Stimulated activated CD8-positive, alpha-beta memory T cell treated with anti-CD3 and anti-CD28 coated beads, Interleukin-12 subunit alpha, Interleukin-12 subunit beta, amount 100 ng/mL, for 4 hours (primary cell): ENCODE measurements at places on chromosomes 11 and 22.
A peak's percentile ranks its signal among the peaks of the same experiment; 100 is the strongest.

DNA sequence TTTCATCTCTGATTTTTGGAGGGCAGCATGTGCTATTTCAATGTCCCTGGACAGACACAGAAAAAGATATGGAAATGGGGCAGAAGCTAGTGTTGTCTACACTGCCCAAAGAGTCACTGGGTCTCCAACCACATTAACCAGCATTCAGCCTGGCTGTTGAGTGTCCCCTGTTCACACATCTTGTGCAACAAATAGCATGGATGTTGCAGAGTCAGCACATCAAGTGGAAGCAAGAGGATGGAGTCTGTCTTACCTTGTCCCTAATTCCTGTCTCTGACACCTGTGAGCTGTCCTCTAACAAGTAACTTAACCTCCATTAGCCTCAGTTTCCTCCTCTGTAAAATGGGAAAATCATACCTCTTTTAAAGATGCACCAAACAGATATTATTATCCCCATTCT, 60.2 kb downstream of the RCN1 start:
- no peak for DNase-seq

GRCh38 chr11:43541993-43542392, 138.5 kb upstream of the HSD17B12 start:
- DNase-seq, result no peak

- DNase-seq, result no peak
These were observed 9.4 kb downstream of the HIPK3 start for GRCh38 chr11:33266393-33267215.

DNA sequence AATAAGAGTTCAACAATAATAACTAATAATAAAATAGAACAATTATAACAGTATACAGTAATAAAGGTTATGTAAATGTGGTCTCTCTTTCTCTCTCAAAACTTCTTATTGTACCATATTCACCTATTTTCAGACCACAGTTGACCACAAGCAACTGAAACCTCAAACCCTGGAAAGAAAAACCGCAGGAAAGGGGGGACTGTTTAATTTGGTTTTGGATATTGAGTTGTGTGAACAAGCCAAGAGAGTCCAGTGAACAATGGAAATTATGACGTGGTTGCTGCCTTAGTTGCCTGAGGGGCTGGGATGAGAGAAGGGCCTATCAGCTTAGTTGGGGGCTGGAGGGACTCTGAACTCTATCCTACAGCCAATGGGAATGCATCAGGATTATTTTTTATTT, 178.7 kb upstream of the POU2AF2 start:
- DNase-seq, result no peak

GRCh38 chr11:782264-783174, 5.2 kb upstream of the GATD1 start:
- no peak for DNase-seq

GRCh38 chr11:61914471-61915171, 2.7 kb downstream of the RAB3IL1 start:
- DNase-seq, result no peak

DNA sequence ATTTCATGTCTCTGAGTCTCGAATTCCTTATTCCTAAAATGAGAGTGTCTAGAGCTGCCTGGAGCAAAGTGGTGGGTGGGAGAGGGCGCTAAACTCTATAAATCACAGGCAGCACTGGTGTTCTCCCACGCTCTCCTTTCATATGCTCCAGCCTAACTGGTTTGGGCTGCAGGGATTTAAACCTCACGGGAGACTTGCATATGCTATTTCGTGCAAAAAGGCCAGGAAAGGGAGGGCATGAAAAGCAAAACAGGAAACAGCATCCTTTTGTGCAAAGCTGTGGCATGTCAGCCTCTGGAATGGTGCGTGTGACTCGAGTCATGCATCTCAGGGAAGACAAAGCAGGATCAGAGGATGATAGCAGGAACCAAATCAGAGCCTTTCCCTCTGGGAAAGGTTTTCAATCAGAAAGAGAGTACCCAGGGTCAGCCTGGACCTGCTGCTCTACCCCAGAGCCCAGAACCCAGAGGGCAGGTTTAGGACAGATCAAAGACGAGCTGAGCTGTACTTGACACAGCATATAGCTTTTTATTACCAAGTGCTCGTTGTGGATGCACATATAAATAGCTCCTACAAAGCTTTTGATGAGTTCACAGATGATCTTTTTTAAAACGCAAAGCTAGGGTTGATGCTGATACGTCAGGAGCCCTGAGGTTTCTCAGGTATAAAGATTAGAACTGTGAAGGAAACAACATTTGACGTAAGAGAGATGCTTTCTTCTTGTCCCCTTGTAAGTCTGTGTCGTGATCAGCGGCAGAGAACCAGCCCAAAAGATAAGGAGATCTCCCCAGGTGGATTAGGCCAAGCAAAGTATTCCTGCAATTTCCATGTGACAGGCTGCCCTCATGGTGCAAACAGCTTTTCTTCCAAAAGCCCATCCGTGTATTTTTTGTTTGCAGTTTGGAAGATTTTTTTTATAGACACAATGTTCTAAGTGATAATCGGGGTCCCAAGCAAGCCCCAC, 46.2 kb upstream of the YWHAH start:
- DNase-seq, result no peak

DNA sequence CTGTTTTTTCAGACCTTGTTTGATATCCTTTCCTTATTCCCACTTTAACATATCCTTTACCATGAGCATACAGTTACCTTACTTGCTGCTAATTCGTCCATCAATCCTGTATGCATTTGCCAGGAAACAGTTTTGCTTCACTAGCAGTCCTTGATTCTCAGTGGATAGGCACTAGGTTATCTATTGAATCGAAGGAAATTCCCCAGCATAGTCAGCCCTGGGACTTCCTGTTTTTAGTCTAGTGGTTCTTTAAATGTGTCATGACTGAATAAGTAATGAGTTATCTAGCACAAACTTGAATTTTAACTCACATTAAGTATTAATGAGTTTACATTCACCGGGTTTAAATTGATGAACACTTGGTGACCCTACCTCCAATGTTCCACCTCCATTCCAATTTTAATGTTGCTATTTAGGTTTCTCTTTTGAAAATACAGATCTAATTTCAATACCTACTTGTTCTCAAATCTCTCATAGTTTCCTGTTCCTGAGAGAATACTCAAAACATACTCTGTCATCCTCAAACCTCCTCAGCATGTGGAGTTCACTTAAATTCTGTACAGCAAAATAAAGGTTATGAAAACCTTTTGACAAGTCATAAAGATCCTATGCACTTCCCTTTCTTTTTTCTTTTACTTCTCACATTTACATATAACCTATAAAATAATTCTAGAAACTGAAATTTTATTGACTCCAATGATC, 1375.1 kb upstream of the TENM4 start:
- no peak for DNase-seq

DNA sequence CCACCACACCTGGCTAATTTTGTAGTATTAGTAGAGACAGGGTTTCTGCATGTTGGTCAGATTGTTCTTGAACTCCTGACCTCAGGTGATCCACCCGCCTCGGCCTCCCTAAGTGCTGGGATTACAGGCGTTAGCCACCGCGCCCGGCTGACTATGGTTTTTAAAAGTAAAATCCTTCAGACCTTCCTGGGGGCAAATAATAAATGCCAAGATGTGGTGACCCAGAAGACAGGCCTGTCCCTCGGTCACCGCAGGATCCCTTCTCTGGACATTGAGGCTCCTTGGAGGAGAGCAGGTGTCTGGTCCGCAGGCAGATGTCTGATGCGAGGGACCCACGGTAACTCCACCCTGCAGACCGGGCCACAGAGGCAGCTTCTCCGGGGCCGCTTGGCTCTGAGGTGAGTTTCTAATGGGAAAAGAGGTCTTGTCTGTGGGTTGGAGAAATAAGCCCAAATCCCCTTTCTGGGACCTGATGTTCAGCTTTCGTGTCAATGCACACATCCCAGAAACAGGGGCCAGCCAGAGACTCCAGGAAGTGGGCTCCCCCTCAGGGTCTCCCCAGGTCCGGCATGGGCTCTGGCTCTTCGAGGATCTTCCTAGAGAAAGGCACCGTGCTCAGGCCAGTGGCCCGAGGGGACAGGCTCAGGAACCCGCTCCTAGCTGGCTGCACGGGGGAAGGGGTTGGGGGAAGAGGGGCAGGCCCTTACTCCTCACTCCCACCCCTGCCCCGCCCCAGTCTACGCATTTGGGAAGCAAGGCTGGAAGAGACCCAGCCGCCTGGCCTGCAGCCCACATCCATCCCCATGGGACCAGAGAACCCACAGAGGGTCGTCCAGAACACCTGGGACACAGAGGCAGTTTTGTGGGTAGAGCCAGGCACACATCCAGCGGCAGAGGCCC, 100.6 kb downstream of the WNT7B start:
- no peak for DNase-seq

- no peak for DNase-seq
These were observed 41.6 kb downstream of the MRGPRX2 start for GRCh38 chr11:19018901-19019300.

- no peak for DNase-seq
These were observed 22.5 kb downstream of the CAVIN3 start for GRCh38 chr11:6297831-6298230.

DNA sequence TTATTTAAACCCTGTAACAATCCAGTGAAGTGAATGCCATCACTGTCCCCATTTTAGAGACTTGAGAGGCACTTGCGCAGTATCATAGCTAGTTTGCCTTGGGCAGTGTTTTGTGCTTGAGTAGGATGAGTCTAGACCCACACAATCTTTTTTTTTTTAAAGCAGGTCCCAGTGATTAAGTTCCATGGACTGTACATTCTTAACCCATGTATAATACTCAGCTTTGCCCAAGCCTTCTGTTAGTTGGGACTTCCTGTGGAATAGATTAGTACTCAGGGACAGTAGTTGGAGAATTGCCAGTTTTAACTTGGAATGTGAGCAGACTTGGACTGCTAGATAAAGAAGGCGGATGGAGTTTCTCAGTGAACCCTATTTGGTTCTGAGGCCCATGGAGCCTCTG, 108.6 kb upstream of the RASSF10 start:
- no peak for DNase-seq

DNA sequence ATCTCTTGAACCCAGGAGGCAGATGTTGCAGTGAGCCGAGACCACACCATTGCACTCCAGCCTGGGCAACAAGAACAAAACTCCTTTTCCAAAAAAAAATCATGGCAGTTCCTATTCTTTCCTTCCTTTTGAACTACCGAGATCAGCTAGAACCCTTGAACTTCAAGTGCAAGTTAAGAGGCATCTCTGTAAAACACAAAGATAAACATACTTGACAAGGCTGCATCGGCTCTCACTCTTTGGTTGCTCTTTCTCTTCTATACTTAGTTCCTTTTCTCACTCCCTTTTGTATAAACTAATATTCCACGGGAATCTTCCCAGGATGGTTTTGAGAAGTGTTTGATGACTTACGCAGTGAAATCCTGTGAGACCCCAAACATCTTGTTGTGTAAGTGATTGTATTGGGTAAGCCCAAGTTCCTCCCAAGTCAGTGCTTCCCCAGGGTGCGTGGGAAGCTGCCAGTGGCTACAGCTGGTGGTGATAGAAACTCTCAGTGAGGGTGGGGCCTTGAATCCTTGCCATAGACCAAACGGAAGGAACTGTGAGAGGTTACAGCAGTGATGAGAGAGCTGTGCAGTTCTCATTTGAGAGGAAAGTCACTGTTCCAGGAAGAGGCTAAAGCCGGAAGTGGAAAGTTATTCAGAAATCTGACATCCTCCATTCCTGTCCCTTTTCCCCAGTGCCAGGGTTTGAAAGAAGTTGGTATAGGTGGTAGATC, 24.1 kb upstream of the CDC42EP2 start:
- no peak for DNase-seq

DNA sequence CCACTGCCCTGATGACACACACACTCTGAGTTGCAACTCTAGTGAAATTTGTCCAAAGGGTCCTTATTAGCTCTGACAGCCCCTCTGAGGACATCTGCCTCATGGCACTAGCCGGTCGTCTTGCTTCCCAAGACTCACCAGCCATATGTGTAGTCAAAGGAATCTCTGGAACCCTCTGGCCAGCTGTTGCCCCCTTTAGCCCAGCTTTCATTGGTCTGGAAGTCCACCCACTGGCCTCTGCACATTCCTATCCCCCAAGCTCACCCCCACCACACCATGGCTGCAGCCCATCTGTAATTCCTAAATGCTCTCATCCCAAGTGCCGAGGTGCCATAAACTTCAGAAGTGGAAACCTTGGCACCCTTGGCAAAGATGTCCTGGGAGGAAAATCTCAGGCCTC, 24.3 kb downstream of the SYT7 start:
- DNase-seq, result no peak

- peak; percentile 23 for DNase-seq
These were observed 49.6 kb upstream of the ALKBH3 start for GRCh38 chr11:43830928-43831440.

DNA sequence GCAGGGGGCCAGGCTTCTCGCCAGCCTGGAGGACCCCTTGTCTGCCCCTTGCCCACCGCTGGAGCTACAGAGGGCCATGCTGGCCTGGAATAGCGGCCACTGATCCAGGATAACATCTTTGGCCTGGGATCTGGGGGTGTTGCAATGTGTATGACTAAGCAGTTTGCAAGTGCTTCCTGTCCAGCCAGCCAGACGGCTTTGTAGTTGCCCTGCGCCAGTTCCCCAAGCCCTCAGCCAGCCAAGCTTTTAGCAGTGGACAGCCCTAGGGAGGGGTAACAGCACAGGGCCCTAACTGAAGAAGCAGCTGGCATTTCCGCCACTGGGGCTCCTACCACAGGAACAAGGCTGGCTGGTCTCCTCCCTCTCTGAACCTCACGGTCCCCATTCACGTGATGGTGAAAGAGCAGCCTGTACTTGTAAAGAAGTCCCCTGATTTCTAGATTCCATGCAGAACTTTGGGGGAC, 32.1 kb downstream of the UQCR10 start:
- no peak for DNase-seq

GRCh38 chr11:88886796-88887195, 179.0 kb downstream of the GRM5 start:
- no peak for DNase-seq

DNA sequence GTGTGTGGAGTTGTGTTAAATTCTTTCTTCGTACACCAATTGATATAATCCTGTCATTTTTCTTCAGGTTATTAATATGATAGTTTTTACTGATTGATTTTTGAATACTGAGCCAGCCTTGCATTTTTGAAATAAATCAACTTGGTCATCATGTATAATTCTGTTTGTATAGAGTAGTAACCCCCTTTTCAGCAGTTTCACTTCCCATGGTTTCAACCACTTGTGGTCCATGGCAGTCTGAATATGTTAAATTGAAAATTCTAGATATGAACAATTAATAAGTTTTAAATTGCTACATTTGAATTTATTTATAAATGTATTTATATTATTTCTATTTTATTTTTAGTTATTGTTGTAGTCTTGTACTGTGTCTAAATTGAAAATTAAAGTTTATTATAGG, 32.6 kb downstream of the MS4A6A start:
- no peak for DNase-seq

DNA sequence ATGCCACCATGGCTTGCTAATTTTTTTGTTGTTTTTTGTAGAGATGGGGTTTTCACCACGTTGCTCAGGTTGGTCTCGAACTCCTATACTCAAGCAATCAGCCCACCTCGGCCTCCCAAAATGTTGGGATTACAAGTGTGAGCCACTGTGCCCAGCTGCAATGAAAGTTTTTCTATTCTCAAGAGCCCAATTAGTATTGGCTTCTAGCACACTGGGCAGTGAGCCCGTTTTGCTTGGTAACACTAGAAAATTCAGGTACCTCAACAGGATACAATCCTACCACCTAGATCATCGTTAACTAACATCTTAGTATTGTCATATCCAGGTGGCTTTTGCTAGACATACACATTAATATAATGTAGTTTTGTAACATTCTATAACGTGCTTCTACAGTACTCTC, 19.0 kb downstream of the SEC14L3 start:
- no peak for DNase-seq

GRCh38 chr22:48104766-48105165, 1342.3 kb downstream of the TBC1D22A start:
- DNase-seq, result no peak

- DNase-seq, result no peak
These were observed 3.6 kb upstream of the OR51L1 start for GRCh38 chr11:4991060-4991459.
